ENCODE measurements at places on chromosomes 5 and 9.

- DNase-seq = no peak
These were observed 41.0 kb upstream of the HCN1 start for GRCh38 chr5:45737153-45737552.

- DNase-seq = no peak
These were observed 287.0 kb downstream of the GAS1 start for GRCh38 chr9:86660146-86660943.

DNA sequence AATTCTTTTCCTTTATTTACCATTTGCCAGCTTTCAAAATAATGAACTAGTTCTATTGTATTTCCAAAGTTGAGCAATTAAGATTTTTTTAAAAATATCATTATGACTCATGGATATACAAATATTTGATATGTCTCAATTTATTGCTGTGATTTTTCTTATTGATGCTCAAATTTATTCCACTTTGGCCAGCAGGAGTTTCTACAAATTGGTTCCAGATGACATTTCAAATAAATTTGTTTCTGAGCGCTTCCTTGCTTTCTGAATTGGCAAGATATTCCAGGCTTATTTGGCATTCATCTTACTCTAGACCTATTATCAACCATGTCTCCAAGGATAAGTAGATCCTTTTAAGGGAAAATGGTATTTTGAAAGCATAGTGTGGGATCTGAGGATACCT, 58.5 kb upstream of the TJP2 start:
- DNase-seq = no peak

DNA sequence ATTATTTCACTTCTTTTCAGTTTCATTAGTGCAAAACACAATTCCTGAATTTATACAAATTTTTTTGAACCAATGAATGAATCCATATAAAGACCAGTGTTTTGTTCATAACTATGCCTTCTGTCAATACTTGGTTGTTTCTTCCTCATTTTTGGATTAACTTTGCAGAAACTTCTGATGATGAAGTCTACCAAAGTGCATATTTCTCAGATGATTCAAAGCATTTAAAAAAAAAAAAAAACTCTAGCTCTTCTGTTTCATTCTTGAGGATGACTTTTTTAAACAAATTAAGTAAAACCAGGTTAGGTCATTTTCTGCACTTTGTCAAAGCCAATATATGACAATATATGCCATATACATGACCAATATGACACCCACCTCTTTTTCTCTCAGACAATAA, 92.6 kb downstream of the CHSY3 start:
- DNase-seq = no peak

DNA sequence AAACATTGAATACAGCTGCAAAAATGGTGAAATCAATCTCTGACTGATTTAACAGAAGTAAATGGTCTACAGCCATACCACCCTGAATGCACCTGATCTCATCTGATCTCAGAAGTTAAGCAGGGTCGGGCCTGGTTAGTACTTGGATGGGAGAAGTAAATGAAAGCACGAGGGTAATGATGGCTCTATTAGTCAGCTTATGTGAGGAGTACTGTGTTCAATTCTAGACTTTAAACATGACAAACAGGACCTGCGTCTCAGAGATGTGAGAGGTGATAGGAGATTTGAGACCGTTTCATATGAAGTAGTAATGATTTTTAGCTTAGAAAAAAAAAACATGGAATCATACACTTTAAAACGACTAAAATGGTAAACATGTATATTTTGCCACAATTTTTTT, 77.1 kb upstream of the SUSD1 start:
- DNase-seq = no peak

All from activated T-cell treated with anti-CD3 and anti-CD28 coated beads for 4 hours (primary cell).